ENCODE measurements at places on chromosomes 6 and 20.
A peak's percentile ranks its signal among the peaks of the same experiment; 100 is the strongest.

GRCh38 chr20:25465243-25466135 lies 58.0 kb downstream of the GINS1 start:
- no peak for DNase-seq

- DNase-seq, result no peak
Observed at GRCh38 chr6:129705212-129705611, 4.8 kb downstream of the ARHGAP18 start.

DNA sequence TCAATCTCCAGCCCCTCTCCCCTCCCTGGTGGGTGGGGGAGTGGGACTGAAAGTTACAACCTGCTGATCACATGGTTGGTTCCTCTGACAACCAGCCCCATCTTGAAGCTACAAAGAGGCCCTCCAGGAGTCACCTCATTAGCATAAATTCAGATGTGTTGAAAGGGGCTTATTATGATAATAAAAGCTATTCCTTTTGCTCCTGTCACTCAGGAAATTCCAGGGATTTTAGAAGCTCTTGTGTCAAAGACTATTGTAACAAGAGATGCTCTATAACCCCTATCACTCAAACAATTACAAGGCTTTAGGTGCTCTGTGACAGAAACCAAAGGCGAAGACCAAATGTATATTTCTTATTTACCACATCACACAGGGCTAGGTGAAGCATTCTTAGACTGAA lies 30.1 kb upstream of the MBOAT1 start:
- no peak for DNase-seq

DNA sequence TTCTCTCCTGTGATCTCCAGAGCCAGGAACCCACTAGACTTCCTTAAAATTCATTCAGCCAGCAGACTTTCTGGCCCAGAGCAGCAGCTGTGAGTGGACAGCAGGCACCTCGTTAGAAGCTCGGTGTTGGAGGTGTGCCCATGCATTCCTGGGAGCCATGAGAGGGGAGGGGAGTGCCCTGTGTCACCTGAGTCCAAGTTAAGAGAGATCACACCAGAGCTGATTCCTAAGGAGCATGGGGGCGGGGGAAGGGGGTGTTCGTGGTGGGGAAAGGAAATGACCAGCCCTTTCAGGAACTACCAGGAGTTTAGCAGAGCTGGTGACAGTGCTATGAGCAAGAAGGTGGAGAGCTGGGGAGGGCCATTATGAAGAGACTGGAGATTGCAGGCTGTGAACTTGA lies 46.9 kb downstream of the GFRA4 start:
- no peak for DNase-seq

- no peak for DNase-seq
Observed at GRCh38 chr6:167275001-167275400, 16.1 kb upstream of the UNC93A start.

DNA sequence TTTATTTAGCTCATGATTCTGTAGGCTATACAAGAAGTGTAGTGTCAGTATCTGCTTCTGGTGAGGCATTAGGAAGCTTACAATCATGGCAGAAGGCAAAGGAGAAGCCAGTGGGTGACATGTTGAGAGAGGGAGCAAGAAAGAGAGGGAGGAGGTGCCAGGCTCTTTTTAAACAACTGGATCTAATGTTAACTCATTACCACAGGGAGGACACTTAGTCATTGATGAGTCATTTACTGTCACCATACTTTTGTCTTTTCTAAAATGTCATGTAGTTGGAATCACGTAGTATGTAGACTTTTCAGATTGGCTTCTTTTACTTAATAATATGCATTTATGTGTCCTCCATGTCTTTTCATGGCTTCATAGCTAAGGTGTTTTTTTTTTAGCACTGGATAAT lies 58.1 kb downstream of the NUS1 start:
- DNase-seq, result no peak

- no peak for DNase-seq
Observed at GRCh38 chr20:7924692-7925091, 15.6 kb downstream of the HAO1 start.

- no peak for DNase-seq
Observed at GRCh38 chr6:1669996-1670395, 60.3 kb downstream of the FOXC1 start.

- no peak for DNase-seq
Observed at GRCh38 chr6:94005835-94006234, 586.5 kb upstream of the EPHA7 start.

DNA sequence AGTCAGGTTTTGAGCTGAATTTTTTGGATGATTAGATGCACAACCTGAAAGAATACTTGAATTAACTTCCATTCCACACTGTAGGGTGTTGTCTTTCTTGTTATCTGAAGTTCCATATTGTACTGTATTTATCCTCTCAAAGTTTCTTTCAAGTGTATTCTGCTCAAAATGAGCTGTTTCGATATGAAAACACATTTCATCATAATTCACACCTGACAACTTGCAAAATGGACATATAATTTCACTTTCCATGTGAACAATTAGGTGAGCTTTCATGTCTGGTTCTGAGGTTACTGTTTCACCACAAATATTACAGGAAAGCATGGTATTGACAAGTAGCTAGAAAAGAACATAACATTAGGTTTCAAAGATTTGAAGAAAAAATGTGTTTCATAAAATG lies 1.7 kb downstream of the ZUP1 start:
- no peak for DNase-seq

DNA sequence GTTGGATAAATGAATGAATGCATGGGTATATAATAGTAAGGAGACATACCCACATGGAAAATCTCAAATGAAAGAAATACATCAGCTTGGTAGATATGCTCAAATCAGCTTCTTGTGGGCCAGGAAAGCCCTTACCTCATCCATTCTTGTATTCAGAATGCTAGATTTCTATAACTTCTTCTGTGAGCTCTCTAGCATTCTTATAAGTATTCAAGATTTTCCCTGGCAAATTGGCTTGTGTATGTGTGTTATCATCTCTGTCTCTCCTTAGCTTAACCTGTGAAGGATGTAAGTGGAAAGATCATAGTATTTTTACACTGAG lies 100.8 kb downstream of the OR2B2 start:
- no peak for DNase-seq

GRCh38 chr6:80541181-80541580 lies 434.7 kb downstream of the BCKDHB start:
- no peak for DNase-seq

GRCh38 chr6:165891320-165891719 lies 228.3 kb upstream of the PDE10A start:
- no peak for DNase-seq

DNA sequence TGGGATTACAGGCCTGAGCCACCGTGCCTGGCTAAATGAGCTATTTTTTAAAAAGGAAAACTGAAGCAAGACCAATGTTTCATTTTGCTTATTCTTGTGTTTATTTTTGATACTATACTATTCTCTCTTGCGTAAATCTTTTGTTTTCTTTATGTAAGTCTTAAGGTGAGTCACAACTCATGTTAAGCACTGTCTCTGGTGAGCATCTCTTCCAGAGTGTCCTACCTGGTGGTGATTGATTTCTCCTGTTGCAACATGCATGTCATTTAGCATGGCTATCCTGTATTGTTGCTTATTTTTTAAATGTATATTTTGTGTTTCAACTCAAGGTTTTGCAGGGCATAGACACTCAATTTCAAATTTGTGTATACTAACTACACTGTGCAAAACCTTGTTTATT lies 336.0 kb downstream of the RFPL4B start:
- no peak for DNase-seq

DNA sequence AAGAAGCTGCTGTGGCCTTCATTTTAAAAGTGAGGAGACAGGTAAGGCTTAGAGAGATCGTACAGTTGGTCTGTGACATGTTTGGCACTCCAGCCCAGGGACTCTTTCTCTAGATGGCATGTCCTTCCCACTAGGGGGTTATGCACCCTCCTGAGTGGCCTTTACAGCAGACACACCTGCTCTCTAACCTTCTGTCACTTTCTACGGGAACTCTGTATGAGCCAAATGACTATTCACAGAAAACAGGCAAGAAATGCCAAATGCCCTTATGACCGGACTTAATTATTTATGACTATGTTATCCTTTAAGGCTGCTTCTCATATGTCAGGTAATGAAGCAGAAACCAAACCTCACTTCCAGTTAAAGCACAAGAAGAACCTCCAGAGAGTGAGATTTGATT lies 91.2 kb downstream of the MAP3K5 start:
- DNase-seq, result no peak

DNA sequence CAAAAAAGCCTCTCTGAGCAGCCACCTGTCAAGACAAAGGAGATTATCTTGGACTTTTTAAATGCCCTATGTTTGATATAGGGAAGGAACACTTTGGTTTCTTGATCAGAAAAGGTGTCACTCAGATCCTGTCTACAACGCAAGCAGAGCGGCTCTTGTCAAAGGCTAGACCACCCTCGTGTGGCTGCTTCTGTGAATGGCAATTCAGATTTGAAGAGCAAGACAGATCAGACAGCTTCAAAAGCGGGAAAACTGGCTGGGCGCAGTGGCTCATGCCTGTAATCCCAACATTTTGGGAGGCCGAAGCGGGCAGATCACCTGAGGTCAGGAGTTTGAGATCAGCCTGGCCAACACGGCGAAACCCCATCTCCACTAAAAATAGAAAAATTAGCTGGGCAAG lies 10.1 kb upstream of the NXT1 start:
- DNase-seq, result no peak

GRCh38 chr20:17662333-17663039 lies 19.6 kb downstream of the RRBP1 start:
- DNase-seq, result no peak

DNA sequence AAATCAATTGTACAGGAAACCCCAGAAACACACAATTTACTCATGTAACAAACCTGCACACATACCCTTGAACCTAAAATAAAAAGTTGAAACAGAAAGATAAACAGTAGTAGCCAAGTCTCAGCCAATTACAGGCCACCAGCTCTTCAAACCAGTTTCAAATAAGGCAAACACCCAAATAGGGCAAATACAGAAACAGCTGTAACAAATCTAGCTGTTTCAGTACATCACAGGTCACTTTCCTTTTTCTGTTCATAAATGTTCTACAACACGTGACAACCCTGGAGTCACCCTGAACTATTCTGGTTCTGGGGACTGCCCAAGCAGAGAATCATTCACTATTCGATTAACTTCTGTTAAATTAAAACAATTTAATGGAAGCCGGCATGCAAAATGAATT lies 329.0 kb downstream of the GJA1 start:
- no peak for DNase-seq

GRCh38 chr6:35209622-35210247 lies 4.0 kb upstream of the SCUBE3 start:
- DNase-seq, result no peak

DNA sequence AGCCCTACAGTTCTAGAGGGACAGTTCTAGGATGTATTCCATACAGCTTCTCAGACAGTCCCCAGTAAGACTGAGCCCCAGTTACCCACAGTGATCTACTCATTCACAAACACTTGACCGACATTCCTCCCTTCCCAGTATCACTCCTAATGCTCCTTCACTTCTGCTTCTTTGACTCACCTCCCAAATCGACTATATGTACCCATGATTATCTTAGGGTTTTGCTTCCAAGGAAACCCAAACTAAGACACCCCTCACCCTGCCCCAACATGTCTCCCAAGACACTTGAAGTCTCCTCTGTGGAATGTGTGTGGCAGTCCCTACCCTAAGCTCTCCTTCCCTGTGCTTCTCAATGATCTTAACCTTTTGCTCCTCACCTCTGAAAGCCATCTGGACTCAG lies 23.6 kb upstream of the TGM6 start:
- no peak for DNase-seq

- DNase-seq, result peak; percentile 34
Observed at GRCh38 chr6:44593539-44593944, 206.0 kb downstream of the CDC5L start.

- DNase-seq, result no peak
Observed at GRCh38 chr20:2800521-2801285, at the start of gene CPXM1. TSS of gene CPXM1 (minus strand) at chr20:2800627. CDS start at chr20:2800572, 55 bp downstream.

- DNase-seq, result no peak
Observed at GRCh38 chr20:17634661-17635331, 47.2 kb downstream of the RRBP1 start.

DNA sequence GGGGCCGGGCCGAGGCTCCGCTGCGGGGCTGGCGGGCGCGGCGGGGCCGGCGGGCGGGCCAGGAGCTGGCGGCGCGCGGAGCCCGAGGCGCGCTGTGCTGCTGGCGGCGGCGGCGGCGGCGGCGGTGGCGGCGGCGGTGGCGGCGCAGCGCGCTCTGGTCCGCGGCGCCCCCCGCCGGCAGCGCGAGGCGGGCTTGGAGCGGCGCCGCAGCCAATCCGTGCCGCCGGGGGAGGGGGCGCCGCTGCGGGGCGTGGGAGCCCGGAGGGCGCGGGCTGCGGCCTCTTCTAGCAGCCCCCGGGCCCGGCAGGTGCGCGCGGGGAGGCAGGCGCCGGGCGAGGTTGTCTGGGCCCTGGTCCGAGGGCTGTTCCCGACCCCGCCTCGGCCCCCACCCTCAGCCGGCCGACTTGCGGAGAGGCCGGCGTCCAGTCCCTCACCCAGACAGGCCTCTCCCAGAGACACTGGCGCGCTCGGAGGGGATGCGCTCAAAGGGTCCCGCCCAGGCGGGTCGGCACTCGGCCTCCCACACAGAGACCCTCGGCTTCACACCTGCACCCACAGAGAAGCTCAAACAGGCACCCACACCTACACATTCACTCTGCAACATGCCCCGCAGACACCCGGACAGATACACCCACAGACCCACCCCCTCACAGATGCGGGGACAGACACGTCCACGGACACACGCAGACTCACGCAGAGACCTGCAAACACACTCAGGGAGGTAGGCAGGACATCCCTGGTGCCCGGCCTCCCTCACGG lies at the start of gene RIMS4:
TSS of gene RIMS4 (minus strand) at position 156 of the 759 bp plus-strand sequence. CDS start 275 bp downstream, outside the sequence.
- DNase-seq, result no peak

GRCh38 chr6:41258196-41258493 lies 28.3 kb downstream of the TREM1 start:
- no peak for DNase-seq

- no peak for DNase-seq
Observed at GRCh38 chr20:50242863-50243609, 52.4 kb downstream of the CEBPB start.

DNA sequence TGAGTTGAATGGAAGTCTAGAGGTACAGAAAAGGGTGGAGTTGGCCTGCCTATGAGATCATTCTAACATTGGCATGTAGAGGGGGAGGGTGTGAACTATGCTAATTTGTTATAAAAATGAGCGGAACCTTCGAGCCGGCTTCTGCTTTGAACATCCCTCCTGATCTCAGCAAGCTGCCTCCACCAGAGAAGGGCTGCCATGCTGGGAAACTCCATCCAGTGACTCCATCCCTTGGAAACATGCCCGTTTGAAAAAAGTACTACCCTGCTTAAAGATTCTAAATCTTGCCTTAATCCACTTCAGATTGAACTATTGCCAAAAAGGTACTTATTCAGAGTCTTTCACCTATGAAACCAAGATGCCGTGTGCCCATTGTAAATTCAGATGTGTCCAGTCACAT lies 43.6 kb upstream of the TMEM170B start:
- no peak for DNase-seq

DNA sequence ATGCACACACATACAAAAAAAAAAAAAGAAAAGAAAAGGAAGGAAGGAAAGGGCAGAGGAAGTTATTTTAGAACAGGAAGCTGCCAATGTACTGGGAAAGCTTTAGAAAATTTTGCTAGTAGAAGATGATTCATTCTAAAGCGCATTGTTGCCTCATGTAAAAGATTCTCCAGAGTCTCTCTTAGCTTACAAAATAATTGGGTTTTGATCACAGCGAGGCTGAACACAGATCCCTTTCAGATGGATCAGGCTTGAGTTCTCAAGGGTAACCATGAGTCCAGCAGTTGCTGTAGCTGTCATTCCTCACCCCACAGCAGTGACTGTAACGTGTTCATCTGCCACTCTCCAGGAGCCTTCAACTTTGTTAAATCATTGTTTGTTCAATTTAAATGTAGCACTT lies 81.9 kb downstream of the PHACTR2 start:
- DNase-seq, result no peak

- no peak for DNase-seq
Observed at GRCh38 chr6:89679215-89680120, 40.9 kb upstream of the LYRM2 start.

GRCh38 chr6:147077251-147077650 lies 127.0 kb upstream of the STXBP5 start:
- no peak for DNase-seq

Data from stimulated activated CD4-positive, alpha-beta T cell treated with anti-CD3 and anti-CD28 coated beads, Interleukin-1b, Interleukin-23, amount 100 ng/mL, for 1 hour (primary cell).